ENCODE measurements at places on chromosomes 4 and X.
A peak's percentile ranks its signal among the peaks of the same experiment; 100 is the strongest.

DNA sequence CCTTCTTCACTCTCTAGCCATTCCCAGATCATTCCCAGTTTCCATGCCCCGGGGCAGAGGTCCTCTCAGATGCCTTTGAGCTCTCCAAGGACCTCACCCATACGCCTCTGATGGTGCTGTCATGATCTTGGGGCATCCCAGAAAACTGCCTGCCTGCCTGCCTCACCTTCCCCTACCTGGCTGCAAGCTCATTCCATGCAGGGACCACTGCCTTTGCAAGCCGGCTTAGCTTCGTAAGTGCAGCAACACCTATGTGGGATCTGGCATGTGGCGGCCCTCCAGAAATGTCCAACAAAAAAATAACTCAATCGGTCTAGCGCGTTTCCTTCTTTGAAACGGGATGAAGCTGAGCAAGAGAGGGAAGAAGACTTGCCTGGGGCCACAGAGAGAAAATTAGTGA, 53.0 kb downstream of the C4orf50 start:
- no peak for DNase-seq

DNA sequence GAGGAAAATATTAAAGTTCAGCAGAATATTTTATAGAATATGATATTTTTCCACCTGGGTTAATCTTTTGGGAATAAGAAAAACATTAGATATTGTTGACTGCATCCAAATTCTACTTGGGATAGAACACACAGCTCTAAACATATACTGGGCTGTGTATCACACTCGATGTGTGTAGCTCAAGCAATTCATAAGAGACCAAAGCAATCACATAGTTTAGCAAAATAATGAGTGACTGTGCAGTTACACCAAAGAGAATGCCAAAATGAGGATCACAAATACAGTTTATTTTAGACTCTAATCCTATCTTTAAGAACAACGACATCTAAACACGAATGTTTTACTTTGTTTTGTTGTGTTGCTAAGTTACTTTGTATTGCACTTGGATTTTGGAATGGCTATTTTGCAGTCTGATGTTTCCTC, 101.2 kb downstream of the CBR4 start:
- DNase-seq, result no peak

GRCh38 chr4:113433536-113434246, 327.8 kb downstream of the CAMK2D start:
- DNase-seq, result no peak

GRCh38 chr4:2866891-2867290, 23.2 kb downstream of the ADD1 start:
- DNase-seq, result no peak

DNA sequence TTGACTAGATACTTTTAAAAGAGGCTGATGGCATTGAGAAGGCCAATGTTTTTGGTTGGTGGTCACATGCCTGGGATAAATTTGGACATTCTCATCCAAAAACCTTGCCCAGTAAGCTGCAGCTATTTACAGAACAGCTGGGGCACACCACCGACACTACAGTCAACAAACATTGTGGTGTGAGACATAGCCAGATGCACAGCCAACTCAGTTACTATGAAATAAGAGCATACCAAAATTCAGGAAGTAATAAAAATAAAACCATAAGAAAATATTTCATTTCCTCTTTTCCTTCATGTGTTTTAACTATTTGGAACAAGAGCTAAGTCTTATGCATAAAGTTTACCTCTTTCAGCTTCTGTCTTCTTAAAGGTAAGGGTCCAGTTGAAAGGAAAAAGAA, 8.8 kb downstream of the PPM1K start:
- DNase-seq, result no peak

DNA sequence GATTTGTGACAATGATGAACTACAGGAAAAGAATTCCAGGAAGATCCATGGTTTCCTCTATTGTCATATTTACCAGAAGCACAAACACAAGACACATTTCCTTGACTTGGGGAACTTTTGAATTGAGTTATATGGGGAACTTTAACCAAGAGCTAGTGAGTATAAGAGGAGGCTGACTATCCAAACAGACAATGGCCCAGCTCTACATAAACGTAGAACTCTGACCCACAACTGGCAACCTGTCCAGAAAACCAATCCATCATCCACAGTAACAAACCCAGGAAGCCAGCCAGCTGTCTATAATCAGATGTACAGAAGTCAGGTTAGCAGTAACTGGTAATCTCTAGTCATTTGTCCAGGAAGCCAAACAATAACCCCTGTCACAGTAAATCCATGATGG, 167.0 kb upstream of the CPEB2 start:
- no peak for DNase-seq

GRCh38 chrX:136496186-136496763, 1.1 kb upstream of the HTATSF1 start:
- DNase-seq, result no peak

DNA sequence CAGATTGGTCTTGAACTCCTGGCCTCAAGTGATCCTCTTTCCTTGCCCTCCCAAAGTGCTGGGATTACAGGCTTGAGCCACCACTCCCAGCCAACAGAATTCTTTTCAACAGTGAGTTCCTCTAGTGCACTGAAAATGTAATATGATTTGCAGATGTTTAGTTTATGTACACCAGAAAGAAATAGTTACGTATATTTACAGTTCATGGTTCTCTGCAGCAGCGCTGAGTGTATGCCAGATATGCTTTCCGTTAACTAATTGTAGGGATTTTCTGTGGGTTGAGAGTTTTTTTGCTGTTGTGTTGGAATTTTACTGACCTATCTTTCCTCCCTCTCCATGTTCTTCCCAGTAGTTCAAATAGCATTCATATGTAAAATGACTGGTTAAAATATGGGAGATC, 44.0 kb downstream of the GAB1 start:
- no peak for DNase-seq

DNA sequence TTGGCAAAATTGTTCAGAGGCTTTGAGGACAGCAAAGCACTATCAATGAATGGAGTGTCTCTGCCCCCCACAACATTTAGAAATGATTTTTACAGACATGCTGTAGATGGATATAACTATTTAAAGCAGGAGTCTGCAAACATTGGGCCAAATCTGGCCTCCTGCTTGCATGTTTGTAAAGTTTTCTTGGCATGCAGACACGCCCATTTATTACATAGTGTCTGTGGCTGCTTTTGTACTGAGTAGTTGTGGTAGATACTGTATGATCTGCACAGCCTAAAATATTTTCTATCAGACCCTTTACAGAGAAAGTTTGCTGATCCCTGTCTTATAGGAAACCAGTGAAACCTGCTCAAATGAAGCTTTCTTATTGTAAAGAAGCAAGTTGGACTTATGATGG, 45.5 kb upstream of the PHEX start:
- no peak for DNase-seq

DNA sequence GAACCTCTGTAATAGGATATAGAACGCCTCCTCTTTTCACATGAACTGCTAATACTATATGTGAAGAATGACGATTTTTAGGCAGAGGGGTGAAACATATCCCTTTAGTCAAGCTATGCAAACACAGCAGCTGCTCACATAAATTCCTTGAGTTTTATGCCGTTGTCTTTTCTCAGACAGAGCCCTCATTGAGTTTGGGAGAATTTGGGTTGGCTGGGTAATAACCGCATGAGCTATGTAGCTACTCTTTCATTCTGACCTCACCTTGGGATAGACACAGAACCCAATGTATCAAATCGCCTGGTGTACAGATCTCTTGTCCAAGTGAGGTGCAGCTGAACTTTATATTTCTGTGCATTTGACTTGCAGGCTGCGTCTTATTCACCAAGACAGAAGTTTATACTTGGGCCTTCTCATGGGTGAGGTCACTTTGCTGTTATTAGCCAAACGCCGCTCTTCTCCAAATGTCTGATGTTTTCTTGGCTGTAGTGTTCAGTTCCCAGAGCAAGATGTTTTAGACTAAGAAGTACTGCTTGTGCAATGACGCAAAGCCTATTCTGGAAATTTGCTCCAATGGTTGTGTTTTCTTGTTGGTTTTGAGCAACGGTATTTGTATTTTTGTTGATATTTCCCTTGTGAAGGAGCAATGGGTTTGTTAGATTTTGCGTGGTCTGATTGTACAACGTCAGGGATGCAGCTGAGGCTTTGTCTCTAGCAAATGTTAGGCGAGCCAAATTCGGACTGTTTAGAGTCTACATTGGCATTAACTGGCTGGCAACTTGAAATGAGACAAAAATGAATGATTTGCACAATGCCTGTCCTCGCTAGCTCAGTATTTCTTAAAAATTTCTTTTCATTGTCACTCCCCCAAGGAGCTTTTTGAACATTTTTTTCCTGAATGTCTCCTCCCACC, 11.2 kb upstream of the SPARCL1 start:
- DNase-seq, result no peak

DNA sequence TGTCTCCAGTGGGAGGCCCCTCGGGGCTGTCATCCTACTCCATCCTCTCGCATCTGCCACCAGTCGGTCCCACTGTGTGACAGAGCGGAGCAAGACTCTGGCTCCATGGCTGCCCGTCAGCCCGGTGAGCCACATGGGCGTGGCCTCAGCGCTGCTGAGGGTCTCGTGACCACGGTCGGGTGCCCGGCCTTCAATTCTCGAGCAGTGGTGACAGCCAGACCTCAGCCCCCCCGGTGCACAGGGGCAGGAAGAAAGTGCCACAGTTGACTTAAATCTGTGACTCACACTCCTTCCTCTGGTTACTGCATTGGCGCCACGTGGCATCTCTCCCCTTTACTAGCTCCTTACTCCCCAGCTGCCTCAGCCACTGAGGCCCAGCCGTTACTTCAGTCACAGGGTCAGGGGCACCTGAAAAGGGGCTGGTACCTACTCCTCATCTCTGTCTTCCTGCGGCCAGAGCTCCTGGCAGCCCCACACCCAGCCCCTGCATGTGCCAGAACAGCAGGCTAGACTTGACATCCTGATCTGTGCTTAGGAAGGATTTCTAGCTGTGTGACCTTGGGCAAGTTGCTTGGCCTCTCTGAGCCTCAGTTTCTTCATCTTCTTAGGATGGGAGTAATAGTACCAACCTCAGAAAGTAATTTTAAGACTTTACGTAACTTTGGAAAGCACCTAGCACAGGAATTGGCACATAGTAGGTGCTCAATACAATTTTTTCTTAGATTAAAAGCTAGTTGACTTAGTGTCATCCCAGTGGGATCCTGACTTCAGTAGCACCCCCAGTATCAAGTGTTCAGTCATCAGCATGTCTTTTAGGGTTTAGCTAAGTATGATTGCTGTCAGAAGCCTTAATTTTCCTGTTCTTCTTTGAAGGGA, 66.1 kb downstream of the TNIP2 start:
- DNase-seq, result no peak

GRCh38 chr4:56215901-56216300, 171.4 kb downstream of the AASDH start:
- no peak for DNase-seq

DNA sequence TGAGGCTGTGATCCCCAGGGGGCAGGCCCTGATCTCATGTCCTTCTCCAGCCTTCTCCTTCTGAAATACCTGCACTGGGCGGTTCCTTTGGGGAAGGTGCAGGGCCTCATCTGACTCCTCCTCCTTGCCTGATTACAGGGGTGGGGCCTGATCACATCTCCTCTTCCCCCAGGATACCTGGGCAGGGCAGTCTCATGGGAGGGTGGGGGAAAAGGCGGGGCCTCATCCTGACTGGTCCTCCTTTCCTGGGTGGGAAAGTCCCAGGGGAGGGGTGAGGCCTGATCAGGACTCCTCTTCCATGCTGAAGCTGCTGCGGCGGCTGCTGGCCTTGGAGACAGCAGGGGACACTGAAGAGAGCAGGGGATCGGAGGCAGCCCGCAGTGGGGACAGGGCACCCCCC, 13.3 kb downstream of the TFE3 start:
- DNase-seq, result no peak

DNA sequence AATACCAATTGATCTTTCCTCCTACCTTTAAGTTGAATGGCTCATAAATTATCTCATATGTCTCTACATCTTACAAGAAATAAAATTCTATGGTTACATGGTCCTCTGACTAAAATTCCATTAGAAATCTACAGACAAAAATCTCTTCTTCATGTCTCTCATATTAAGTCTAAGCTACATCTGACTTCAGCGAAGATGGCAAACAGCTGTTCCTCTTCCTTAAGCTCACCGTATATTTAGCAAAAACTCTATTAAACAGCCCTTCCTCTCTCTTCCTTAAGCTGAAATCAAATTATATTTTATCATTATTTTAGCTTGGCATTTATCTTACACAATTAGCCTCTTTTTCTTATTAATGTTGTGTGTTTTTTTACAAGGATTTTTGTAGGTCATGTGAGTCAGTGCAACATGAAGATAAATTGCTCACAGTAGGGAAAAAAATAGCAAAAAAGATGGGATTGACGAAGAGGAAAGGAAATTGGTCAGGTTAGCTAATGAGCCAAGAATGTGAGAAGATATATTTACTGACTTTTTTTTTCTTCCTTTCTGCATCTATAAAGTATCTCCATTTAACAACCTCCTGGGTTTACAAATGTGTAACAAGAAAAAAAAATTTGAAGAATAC, 2412.8 kb downstream of the ARAP2 start:
- DNase-seq, result no peak

GRCh38 chr4:103105558-103106356, 6.1 kb upstream of the BDH2 start:
- DNase-seq, result no peak

GRCh38 chr4:17722356-17722700, 59.1 kb downstream of the FAM184B start:
- DNase-seq, result no peak

DNA sequence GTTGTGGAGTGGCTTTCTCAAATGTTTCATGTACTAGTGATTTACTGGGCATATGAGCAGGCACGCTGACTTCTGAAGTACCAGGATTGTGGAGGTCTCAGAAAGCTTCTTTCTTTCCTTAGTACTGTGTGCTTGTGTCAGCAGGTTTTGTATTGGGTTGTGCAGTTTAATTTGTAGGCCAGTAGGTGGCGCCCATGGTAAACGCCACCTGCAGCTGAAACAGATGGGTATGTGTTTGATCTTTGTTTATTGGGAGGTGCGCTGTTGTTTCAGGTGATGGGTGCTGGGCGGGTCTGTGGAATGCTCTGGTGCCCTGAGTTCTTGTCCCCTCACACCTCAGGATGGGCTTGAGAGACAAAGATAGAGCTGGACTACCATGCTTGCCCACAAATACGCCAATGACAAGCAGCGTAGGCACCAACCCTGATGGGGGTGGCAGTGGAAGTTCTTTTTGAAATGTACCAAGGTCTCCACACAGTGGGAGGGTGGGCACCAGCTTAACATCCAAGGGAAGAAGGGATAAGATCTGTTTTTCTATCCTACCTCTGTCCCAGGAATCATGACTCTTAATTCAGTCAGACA, 141.5 kb downstream of the RPS6KA6 start:
- peak; percentile 12 for DNase-seq

- peak; percentile 30 for DNase-seq
These were observed 73.1 kb downstream of the QRFPR start for GRCh38 chr4:121307445-121308327.

DNA sequence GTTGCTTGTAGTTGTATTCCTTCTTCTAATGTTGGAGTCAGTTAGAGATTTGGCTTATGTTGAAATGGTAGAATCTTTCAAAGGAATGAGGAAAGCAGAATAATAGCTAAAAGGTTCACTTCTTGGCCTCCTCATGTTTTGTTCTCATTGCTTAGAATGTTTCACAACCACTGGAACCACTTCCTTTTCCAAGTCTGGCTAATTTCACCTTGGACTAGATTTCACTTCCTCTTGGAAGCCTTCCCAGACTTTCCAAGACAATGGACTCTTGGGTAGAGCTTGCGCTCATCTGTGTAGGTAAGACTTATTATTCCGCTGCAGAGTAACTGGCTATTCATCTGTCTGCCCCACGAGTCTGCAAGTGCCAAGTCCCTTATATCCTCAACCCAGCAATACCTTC, 8.3 kb downstream of the SPATA18 start:
- DNase-seq, result no peak

- DNase-seq, result no peak
These were observed 66.1 kb upstream of the SOD3 start for GRCh38 chr4:24729119-24729730.

- DNase-seq, result no peak
These were observed 88.3 kb upstream of the DDIT4L start for GRCh38 chr4:100278567-100278966.
